ENCODE measurements at places on chromosomes 16 and 17.

DNA sequence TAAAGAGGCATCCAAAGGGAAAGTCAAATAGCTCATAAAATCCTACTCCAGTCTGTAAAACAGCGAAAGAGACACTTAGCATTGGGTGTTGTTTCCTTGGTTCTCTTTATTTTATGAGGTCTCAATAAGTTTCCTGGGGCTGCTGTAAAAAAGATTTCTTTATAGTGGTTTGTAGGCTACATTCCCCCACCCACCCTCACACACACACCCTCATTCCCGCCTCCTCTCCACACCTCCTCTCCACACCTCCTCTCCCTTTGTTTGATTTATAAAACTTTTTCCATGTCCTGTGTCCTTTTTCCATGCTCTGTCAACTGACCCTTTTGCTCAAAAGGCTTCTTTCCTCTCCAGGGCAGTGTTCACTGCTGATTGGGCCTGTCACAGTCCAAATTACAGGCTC lies 178.9 kb upstream of the SOX9 start:
- DNase-seq, result no peak

DNA sequence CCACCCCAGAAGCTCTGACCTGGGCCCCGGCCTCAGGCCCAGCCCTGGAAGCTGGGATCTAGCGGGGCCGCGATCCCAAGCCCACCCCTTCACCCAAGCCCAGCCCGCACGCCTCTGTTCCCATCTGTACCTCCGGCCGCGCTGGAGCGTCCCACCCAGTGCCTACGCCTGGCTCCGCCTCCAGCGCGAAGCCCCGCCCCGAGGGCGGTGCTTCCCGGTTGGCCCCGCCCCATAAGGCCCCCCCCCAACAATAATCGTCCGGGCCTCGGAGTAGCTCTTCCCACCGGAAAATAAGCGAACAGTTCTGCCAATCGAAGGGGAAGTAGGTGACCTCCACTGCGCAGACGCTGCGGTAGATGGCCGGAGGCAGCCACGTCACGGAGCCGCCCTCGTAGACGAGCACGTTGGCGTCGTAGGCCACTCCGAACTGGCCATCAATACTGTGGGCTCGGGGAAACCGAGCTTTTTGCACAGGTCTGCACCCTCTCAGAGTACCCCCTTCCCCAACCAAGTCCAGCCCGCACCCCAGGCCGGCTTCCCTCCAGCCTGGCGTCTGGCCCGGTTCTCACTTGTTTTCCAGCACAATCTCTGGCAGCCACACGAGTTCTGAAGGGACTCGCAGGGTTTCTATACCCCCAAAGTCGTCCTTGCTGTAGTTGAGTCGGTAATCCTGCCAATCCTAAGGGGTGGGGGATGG lies 1.1 kb downstream of the CHRNE start:
- no peak for DNase-seq

- no peak for DNase-seq
Observed at GRCh38 chr16:58814348-58814801, 80.3 kb upstream of the GOT2 start.

DNA sequence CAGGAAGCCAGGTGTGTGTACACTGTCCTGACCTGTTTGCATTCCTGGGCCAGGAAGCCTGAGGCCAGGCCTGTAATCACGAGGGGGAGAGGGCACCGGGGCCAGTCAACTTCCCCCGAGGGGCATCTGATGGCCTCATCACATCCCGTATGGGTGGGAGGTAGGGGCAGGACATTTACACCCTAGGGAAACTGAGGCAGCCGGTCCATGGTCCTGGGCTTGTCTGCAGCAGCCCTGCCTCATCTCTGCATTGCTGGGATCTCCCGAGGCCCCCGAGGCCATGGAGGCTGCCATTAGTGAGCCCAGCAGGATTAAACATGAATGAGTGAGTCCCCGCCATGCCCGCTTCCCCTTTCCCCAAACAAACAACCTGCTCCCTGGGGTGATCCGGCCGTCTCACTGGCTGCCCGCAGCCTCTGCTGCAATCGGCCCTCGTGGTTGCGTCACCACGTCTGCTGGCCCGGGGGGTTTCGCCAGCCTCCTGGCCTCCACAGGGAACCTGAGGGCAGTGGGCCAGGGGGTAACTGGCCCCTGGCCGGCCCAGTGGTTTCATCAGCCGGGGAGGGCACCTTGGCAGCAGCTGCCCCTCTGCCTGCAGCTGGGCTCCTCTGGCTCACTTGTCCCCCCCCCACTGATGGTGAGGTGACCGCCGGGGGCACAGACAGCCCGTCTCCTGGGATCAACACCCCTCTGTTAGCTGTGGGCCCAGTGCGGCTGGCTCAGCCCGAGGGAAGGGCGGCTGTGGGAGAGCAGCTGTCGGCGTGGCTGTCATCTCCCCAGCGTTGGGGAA lies 88.3 kb upstream of the GSE1 start:
- no peak for DNase-seq

- DNase-seq, result peak; percentile 92
Observed at GRCh38 chr16:88700636-88701482, 5.3 kb downstream of the RNF166 start.

DNA sequence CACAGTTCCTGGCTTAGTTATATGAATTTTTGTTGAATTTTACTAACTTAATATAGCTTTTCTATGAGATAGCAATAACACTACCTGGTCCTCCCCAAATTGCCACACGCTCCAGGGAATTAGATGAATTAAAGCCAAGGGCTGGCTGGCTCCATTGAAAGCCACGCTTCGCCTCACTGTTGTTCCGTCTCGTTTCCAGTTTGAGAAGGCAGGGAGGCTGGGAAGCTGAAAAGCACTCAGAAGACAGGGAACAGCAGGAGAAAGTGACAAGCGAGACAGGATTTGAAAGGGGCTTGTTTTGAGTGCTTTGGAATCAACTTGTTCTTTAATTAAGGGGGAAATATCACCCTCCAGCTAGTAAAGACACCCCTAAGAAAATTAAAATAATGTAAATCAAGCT lies 425.3 kb downstream of the CA10 start:
- no peak for DNase-seq

DNA sequence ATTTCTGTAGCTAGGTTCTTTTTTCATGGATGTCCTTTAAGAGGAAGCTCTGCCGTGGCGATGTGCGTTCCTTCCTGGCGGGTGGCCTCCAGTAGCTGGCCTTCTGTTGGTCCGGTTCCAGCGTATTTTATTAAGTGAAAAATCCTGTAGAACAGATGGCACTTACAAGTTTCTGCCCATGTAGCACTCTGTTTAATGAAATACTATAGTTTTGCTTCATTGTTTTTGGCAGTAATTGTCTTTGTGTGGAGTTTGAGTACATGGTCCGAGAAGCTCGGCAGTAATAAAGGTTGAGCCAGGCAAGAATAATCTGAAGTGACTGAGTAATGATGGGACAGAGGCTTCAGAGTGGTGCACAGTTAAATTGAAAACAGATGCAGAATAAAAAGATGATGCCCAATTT lies 20.4 kb downstream of the USP10 start:
- DNase-seq, result no peak

- no peak for DNase-seq
Observed at GRCh38 chr17:68441070-68441770, 16.1 kb downstream of the WIPI1 start.

- no peak for DNase-seq
Observed at GRCh38 chr16:31149894-31150890, at the start of gene PRSS36. Gene PRSS36 (minus strand): TSS chr16:31150066. CDS start chr16:31150035, 31 bp downstream.

DNA sequence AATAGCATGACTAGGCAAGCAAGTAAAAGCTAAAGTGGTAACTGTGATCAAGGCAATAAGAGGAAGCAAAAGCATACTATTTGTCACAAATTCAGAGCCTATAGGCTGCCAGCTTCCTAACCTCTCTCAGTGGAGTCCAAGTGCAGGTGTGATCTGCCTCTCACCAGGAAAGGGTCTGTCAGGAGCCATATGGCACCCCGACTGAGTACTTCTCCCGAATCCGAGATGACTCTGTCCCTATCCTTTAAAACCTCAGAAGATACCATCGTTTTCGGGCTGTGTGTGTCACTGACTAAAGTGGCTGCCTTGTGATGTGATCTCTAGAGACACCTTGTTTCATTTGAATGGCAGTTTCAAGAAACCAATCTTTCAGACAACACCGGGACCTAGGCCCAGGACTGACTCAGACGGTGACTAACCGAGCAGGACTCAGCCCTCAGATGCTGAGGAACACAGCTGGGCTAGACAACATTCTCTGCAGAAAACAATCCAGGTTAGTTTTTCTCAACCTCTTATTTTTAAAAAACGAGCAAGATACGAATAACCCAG lies 63.6 kb downstream of the SMG6 start:
- no peak for DNase-seq

DNA sequence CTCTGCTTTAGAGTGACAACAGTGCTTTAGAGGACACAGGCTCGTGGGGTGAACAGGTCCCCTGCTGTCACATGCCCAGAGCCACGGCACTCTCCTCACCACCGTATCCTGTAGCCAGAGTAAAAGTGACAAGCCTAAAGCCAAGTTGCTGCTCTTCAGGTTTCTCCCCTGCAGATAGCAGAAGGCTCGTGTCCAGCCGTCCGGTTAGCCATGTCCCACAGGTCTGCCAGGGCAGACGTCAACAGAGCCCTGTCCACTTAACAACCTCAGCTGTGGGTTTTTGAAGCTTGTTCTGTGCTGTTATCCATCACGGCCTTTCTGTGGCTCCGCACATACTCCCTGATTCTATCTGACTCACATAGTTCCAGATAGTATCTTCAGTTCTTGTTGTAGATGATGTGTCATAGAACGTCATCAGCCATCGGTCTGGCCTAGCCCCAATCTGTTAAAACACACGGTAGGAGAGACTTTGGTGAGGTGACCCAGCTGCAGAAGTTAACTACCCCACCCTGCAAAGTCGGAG lies 100.7 kb downstream of the SOCS1 start:
- no peak for DNase-seq

DNA sequence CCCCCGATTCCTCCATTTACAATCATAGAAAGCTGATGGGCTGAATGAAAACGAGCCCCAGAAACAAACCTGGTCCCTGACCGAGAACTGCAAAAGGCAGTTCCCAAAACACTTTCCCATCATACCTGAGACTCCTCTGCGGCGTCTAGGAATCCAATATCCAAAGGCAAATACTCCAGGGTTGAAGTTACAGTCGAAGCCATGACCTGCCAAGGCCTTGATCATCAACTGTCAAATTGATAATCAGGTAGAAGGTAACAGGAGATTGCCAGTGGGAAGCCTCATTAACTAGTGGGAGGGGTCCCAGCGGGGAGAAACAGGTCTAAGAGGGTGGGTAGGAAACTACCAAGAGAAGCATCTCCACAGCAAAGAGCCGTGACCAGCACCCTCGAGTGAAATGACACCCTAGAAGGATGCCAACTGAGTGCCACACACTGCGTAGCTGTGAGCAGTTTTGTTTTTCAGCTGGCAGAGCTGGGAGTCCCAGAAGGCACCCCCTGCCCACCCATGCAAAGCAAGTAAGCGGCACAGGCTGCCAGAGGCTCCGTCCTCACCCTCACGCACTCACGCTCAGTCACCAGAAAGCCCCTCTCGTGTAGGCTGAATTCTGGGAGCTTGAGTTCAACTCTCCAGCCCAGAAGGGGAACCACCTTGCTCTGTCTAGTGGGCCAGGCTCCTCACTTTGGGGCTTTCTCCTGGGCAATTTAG lies 146.1 kb downstream of the GAS7 start:
- no peak for DNase-seq

DNA sequence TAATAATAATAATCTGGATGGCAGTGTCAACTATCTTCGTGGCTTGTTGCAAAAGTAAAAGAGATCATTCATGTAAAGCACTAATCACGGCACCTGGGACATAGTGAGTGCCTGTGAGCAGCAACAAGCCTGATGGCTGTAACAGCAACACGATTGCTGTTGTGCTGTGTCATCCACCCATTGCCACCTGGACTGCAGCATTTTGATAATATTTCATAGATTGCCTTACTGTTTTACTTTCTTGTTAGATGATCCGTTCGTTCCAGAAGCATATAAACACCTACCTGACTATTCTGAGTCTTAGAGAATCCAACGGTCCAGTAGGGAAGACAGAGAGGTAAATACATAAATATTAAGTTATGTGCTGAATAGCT lies 3.1 kb upstream of the MRPS23 start:
- no peak for DNase-seq

- DNase-seq, result no peak
Observed at GRCh38 chr16:74760007-74760767, 14.4 kb downstream of the FA2H start.

DNA sequence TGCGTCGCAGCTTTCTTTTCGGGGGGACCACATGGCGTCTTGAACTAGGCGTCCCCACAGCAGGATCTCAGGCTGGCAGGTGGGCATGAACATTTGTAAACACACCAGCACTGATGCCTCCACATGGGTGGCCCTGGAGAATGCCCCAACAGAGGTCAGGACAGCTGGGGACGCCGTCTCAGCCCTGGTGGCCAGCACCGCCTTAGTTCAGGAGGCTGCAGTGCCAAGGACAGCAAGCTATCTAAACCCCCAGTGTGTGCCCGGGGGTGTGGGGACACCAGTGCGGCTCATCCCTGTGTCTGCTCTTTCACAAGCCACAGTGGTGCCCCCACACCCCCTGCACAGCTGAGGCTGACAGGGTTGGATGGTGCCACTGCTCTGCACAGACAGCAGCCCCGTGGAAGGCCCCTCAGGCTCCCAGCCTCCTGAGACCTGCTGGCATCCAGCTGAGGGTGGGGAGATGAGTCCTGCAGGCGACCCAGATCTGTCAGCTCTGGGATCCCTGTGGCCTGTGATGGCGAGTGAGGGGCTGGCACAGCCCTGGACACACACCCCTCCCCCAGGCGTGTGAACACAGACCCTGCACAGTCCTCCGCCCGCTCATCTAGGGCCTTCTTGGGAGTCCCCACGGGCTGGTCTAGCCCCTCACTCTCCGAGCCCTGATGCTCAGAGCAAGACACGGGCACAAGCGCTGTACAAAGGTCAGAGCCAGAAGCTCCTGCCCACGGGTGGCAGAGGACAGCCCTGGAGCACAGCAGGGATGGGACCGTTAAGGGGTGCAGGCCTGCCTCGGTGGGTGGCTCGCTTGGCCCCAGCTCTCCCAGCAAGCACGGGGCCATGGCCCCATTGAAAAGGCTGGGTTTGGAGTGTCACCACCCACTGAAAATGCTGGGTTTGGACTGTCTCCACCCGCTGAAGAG lies 10.7 kb downstream of the FSCN2 start:
- DNase-seq, result no peak

GRCh38 chr16:84270071-84270470 lies 24.6 kb upstream of the WFDC1 start:
- no peak for DNase-seq

GRCh38 chr16:59108374-59108773 lies 374.3 kb upstream of the GOT2 start:
- no peak for DNase-seq

DNA sequence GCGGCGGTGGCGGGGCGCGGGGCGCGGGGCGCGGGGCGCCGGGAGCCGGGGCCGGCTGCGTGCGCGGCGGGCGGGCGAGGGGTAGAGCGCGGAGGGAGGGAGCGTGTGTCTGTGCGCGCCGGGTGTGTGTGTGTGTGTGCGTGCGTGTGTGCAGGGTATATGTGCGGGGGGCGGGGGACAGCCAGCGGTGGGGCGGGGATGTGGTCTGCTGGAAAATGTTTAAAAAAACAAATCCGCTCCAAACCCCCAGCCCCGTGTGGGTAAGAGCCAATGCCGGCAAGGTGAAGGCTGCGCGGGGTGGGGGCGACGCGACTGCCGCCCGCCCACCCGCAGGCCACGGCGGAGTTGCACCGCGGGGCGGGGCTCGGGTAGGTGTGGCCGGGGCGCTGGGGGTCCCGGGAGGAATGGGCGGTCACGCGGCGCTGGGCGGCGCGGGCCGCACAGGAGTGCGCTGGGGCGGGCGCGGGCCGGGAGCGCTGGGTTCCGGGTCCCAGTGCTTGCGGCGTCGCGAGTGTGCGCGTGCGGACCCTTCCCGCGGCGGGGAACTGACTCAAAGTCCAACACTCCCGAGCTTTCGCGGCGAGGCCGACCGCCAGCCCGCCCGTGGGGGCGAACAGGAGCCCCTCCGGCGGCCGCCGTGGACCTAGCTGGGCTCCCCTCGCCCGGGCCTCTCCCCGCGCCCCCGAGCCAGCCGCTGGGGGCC lies at the start of gene CYGB:
CYGB (minus strand) TSS at position 132 of the 703 bp plus-strand sequence. CDS start 167 bp downstream, outside the sequence.
- DNase-seq, result no peak

- no peak for DNase-seq
Observed at GRCh38 chr17:65790241-65790640, 228.8 kb upstream of the AXIN2 start.

All from stimulated activated CD8-positive, alpha-beta memory T cell treated with anti-CD3 and anti-CD28 coated beads, Interleukin-2, amount 100 ng/mL, for 1 hour (primary cell).